ENCODE measurements at places on chromosomes 7 and 10.
A peak's percentile ranks its signal among the peaks of the same experiment; 100 is the strongest.

- no peak for DNase-seq
Measured at GRCh38 chr10:111275091-111275490, 198.3 kb downstream of the ADRA2A start.

DNA sequence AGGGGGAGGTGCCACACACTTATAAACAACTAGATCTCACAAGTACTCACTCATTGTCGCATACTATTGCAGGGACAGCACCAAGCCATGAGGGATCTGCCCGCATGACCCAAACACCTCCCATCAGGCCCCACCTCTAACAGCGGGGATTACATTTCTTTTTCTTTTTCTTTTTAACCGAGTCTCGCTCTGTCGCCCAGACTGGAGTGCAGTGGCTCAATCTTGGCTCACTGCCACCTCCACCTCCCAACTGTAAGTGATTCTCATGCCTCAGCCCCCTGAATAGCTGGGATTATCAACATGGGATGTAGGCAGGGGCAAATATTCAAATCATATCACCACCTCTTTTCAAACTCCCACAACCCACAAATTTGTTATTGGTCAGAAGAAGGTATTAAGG, 76.7 kb downstream of the SKAP2 start:
- no peak for DNase-seq

GRCh38 chr10:3484306-3485056, 300.5 kb downstream of the KLF6 start:
- peak; percentile 88 for DNase-seq

GRCh38 chr10:68462536-68462935, 9.2 kb downstream of the DNA2 start:
- DNase-seq = no peak

- peak; percentile 65 for DNase-seq
Measured at GRCh38 chr10:21401196-21401595, 124.3 kb downstream of the SKIDA1 start.

GRCh38 chr7:98119256-98119918, 12.7 kb downstream of the LMTK2 start:
- DNase-seq = peak; percentile 77

GRCh38 chr10:117936141-117936540, 110.6 kb downstream of the RAB11FIP2 start:
- DNase-seq = peak; percentile 79

GRCh38 chr10:35872671-35873070, 230.6 kb upstream of the FZD8 start:
- DNase-seq = no peak

DNA sequence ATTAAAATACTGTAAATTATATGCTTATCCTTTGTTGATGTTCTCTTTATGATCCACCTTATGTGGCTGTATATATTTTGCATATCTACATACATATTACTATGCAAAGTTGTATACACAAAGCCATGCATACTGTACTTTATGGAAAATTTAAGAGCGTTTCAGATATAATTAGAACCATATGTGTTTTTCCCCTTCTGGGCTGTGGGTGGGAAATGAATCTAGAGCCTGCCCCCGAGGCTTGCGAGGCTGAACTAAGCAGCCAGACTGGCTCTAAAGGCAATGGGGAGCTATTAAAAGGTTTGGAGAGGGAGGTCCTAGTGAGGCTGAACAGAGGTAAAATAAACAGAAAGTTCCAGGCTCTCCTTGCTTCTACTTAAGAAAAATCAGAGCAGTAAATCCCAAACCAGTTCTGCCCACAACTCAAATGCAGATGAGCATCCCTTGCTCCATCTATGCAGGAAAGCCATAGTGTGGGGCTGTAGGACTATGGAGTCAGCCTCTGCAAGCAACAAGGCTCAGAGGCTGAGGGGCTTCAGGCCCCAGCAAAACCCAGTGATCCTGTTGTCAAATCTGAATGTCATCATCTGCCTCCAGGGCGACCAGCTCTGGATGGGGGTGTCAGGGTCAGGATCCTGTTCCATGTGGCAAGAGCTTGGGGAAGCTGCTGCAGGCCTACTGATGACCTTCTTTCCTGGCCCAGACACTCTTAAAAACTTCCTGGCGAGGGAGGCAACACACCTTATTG, 14.1 kb upstream of the DDIT4 start:
- DNase-seq = peak; percentile 93

DNA sequence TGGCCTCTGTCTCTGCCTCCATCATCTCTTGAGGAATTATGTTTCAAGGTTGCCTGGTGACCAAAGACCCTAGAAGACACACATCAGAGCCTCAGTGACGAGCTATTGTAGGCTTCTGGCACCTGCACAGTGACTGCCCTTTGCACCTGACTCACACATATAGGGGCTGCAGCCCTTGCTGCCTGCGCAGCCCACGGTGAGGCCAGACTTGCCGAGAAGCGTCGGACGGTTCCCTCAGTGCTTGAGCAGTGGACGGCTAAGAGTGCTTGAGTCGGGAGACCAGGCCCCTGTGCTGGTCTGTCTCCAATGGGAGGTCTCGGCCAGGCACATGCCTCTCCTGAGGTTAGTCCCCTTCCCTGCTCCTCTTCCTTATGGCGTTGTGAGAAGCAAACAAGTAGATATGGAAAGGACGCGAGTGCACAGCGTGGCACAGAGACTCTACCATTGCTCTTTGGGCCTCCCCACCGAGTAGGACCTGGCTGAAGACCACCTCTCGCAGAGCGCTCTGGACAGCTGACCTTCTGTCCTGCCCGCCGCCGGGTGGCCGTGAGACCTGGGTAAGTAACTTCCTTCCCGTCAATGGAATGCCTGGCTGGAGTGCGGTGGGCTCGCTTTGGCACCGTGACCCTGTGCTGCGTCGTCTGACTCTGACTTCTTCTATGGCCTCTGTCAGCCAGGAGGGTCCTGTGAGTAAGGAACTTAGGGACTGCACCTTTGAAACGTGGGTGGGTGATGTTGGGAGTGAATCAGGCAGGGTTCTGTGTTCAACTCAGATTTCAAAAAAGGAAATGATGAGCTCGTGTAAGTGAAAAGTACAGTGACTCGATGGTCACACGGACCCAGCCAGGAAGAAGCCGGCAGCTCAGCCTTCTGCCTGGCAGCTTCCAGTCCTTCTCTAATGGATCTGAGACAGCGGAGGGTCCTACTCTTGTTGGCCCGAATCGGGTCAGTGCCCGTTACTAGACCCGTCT, 33.7 kb downstream of the ZNF775 start:
- no peak for DNase-seq

DNA sequence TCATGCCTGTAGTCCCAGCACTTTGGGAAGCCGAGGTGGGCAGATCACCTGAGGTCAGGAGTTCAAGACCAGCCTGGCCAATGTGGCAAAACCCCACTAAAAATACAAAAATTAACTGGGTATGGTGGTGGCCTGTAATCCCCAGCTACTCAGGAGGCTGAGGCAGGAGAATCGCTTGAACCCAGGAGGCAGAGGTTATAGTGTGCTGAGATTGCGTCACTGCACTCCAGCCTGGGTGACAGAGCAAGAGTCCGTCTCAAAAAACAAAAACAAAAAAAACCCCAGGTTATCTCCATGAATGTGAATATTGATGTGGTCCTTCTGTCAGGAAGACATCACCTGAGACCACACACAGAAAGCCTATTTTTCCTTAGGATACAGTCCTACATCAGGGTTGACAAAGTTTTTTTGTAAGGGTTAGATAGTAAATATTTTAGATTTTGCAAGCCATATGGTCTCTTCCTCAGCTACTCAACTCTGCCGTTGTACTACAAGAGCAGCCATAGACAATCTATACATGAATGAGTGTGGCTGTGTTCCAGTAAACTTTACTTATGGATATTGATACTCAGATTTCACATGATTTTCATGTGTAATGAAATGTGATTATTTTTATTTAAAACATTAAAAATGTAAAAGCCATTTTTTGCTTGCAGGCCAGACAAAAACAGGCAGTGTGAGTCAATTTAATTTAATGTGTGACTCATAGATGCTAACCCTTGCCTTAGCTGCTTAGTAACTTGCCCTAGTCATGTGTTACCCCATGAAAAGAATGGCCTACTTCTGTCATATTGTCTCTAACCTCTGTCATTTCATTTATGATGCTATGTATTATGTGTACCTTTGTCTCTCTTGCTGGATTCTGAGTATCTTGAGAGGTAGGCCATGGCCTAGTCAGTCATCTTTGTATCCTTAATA, 78.1 kb downstream of the TPST1 start:
- peak; percentile 85 for DNase-seq

- peak; percentile 17 for DNase-seq
Measured at GRCh38 chr10:125096371-125096770, 64.0 kb downstream of the CTBP2 start.

DNA sequence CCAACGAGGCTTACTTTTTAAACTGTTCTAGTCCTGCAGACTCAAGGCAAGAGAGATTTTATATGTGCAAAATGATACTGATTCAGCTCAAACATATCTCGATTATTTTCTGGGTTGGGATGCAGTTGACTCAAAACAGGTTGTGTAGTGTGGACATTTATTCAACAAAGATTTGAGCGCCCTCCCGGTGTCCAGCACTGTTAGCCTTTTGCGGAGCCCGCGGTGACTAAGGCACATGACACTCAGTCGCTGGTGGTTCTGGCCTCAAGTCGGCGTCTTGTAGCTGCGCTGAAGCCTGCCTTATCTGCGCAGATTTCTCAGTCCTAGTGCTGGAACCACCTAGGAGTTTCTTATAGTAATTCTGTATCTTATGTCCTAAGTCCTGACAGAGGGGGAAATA, 938 bp upstream of the CADPS2 start:
- DNase-seq = peak; percentile 41

DNA sequence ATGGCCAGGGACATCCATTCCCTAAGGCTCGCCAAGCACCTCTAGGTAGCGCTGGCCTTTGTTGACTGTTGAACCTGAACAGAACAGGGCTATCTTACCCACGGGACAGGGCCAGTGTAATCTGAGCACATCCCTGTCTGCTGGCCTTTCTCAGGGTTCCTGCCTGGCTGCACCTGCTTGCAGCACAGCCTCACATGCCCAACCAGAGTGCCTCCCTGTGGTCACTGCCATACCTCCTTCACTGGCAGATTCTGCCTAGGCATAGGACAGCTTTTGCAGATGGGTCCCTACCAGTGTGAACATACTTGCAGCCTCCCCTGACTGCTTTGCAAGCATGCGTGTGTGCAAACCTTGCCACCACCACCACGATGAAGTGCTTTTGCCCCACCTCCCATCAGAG, 15.8 kb upstream of the LIPN start:
- DNase-seq = no peak

- no peak for DNase-seq
Measured at GRCh38 chr7:50558294-50559053, 6.7 kb downstream of the DDC start.

DNA sequence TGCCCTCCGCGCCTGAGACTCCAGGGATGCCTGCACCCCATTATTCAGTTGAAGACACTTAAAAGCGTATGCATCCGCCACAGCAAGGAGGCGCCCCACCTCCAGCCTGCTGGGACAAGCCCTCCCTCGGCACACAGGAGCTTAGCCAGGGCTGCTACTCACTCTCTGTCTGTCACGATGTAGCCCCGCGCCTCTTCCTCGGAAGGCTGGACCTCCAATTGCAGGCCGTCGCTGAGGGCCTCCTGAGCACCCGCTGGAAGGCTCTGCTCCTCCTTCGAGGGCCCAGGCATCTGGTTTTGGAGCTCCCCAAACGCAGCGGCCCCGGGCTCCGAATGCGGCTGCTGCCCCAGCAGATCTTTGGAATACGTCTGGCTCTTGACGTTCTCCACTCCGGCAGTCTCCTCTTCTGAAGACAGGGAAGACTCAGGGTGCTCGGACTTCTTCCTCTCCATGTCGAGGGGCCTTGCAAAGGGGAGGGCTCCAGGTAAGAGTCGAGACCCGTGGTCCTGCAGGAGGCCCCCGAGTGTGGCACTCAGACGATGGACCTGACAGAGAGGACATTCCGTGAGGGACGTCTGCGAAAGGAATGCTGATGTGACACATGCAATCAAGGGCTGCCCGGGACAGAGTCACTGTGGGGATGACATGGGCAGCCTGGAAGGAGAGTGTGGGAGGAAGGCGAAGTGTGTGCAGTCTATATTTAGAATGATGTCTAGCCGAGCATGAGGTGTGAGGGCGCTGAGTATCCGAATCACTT, 453.9 kb downstream of the PTPRN2 start:
- DNase-seq = no peak

- peak; percentile 78 for DNase-seq
Measured at GRCh38 chr10:72637398-72637857, 11.5 kb upstream of the MICU1 start.

DNA sequence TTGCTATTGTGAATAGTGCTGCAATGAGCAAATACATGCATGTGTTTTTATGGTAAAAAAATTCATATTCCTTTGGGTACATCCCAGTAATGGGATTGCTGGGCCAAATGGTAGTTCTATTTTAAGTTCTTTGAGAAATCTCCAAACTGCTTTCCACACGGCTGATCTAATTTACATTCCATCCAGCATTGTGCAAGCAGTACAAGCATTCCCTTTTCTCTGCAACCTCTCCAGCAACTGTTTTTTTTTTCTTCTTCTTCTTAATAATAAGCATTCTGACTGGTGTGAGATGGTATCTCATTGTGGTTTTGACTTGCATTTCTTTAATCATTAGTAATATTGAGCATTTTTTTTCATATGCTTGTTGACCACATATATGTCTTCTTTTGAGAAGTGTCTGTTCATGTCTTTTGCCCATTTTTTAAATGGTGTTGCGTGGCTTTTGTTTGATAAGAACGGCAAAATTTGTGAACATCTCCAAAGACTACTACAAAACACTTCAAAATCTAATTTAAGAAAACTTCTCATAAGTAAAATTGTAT, 136.1 kb upstream of the MYO3A start:
- no peak for DNase-seq

GRCh38 chr10:124319926-124320391, 98.8 kb downstream of the OAT start:
- peak; percentile 3 for DNase-seq

GRCh38 chr7:43569424-43569823, 13.5 kb upstream of the STK17A start:
- peak; percentile 81 for DNase-seq

DNA sequence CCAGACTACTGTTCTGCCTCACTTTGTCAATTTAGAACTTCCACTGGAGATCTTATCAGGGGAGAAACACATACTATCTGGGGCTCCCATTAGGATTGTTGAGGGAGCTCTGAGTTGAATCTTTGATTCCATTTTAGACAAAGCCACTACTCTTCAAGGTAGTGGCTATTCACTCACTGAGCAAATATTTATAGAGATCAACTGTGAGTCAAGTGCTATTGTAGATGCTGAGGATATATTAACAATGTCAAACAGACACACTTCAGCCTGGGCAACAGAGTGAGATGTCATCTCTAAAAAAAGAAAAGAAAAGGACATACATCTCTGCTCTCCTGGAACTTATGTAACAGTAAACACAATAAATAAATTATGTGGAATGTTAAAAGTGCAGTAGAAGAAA, 315.3 kb downstream of the PTEN start:
- no peak for DNase-seq

DNA sequence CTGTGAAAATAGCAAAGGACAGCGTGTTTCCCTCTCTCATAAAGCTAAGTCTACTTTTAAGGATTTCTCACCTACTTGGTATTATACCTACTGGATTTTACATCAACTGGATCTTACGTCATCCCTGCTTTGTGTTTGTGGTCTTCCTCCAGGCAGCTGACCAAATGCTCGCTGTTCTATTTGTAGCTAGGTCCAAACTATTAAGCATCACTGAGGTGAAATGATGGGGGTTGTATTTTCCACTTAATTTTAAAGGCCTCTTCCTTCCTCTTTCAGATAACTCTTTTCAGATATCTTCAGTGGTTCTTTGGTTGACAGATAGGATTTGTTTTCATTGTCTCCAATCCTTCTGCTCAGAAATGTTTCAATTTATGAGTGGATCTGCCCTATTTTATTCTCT, 169.7 kb downstream of the RNLS start:
- DNase-seq = no peak

- DNase-seq = peak; percentile 37
Measured at GRCh38 chr10:34826857-34827766, 12.0 kb upstream of the PARD3 start.

GRCh38 chr7:108190891-108191290, 60.7 kb upstream of the LAMB4 start:
- peak; percentile 22 for DNase-seq

Measured in fibroblast of skin of right biceps (primary cell).